ENCODE measurements at places on chromosomes 16 and 17. TPM values are rescaled to one million over a fixed set of nuclear protein-coding genes. Genes with fewer than 3 reads are reported as not detected.

Gene KRTAP9-8
- not detected for total RNA-seq

Gene KRTAP4-9
- total RNA-seq = 0.12 TPM

Gene PIRT
- total RNA-seq = not detected

Gene PDXDC1
- total RNA-seq = 92.9 TPM

Gene MED9
- 17.3 TPM for total RNA-seq

Measured in uterine smooth muscle cell (primary cell).